ENCODE measurements at places on chromosomes 1 and 21.

DNA sequence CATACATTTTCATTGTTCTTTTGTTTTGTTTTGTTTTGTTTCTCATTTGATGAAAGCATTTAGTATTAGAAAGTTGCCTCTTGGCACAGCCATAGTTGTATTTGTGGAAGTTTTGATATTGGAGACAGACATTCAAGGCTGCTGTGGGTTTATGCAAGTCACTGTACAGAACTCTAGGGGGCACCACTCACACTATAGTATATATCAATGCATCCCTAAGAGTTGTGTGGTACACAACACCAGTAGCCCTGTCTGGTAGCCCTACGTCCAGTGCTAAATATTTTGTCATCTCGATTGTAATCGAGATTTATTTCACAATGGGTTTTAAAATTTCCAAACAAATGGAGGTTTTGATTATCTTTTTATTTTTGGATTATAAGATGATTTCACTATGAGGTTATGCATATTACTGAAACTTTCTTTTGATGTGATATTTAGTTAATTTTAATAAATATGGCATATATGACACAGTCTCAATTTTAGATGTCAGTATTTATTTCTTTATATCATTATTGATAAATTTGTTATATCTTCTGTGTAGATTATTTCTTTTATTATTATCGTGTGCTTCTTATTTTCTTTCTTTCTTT, 112.2 kb downstream of the NR5A2 start:
- no peak for DNase-seq

- DNase-seq, result no peak
Measured at GRCh38 chr1:173488001-173488400, 10.9 kb downstream of the PRDX6 start.

DNA sequence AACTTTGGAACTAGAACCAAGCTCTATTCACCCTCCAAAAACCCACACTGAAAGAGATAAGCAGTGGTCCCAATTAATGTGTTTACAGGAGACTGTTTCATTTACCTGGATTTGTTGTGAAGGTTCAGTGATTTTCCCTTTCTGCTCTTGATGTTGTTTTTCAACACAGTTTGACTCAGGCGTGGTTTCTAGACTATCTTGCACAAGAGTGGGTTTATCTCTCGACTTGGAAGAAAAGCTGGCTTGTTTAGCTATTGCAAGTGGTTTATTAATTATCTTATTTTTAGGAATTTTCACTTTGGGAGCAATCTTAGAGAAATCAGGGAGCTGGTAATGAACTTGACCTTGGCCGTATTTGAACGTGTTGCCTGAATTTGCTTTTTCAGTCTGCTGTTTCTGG, 5.3 kb downstream of the AKNAD1 start:
- no peak for DNase-seq

- no peak for DNase-seq
Measured at GRCh38 chr1:1026599-1027413, 6.9 kb downstream of the AGRN start.

DNA sequence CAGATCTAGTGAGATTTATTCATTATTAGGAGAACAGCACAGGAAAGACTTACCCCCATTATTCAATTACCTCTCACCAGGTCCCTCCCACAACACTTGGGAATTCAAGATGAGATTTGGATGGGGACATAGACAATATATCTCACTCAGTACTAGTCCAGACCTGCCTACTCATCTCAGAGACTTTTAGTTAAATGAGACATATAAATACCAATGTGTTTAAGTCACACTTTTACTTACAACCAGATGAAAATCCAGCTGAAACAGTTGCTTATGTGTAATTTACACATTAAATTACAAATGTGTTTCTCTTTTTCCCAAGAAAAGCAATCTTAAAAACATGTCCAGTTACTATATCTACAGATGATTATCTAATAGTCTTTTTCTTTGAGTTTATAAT, 1145.6 kb downstream of the KCNT2 start:
- DNase-seq, result no peak

- DNase-seq, result no peak
Measured at GRCh38 chr1:239814306-239814881, 277.3 kb upstream of the FMN2 start.

DNA sequence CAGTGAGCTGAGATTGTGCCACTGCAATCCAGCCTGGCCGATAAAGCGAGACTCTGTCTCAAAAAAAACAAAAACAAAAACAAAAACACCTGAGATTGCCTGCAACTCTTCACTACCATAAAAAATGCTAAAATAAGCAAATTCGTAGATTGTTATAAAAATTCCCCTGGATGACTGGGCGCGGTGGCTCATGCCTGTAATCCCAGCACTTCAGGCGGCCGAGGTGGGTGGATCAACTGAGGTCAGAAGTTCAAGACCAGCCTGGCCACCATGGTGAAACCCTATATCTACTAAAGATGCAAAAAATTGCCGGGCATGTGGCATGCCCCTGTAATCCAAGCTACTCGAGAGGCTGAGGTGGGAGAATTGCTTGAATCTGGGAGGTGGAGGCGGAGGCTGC, 10.7 kb downstream of the MED18 start:
- DNase-seq, result no peak

DNA sequence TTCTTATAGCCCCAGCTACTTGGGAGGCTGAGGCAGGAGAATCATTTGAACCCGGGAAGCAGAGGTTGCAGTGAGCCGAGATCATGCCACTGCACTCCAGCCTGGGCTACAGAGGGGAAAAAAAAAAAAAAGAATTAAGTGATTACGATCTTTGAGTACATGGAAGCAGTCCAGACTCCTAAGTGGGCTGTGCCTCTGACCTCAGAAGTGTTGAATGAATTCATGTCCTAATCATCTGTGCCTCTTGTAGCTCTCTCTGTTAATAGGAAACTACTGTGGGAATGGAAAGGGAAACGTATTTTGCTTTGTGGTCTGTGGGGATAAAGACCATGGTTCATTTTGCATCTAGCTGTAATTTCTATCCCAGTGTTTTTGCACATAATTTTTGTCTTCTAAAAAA, 8.4 kb upstream of the IVNS1ABP start:
- no peak for DNase-seq

DNA sequence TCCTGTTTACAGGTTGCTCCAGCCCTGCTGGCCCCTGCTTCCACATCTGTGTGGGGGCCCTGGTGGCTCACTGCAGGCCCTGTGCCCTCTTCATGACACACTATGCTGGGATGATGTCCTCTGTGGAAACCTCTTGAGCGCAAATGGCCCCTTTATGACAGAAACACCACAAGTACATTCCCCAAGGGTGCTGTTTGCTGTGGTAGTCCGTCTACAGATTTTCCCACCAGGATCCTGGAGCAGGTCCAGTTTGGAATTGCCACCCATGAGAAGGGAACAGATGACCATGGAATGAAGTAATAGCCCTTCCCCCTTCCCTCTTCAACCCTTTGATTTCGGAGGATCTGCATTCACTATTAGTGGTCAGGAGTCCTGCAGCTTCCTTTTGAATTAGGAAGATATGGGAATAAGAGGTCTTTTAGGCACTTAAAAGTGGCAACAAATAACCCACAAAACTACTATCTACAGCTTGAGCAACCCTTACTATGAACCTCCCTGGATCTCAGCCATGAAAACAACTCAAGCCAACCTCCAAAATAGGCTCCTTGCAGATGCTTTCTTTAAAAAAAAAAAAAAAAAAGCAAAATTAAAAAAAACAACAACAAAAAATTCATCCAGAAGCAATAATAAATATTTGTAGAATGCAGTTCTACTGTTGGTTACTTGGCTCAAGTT, 121.9 kb upstream of the TSPAN2 start:
- no peak for DNase-seq

GRCh38 chr21:44273046-44273445, 11.3 kb upstream of the DNMT3L start:
- DNase-seq, result no peak

GRCh38 chr1:12601700-12602658, 16.0 kb downstream of the DHRS3 start:
- DNase-seq, result no peak

GRCh38 chr1:66532798-66533783, 862 bp upstream of the SGIP1 start:
- DNase-seq, result no peak

GRCh38 chr1:19484338-19484797, 971 bp downstream of the CAPZB start:
- no peak for DNase-seq

- DNase-seq, result no peak
Measured at GRCh38 chr1:94701796-94702441, 118.2 kb upstream of the SLC44A3 start.

DNA sequence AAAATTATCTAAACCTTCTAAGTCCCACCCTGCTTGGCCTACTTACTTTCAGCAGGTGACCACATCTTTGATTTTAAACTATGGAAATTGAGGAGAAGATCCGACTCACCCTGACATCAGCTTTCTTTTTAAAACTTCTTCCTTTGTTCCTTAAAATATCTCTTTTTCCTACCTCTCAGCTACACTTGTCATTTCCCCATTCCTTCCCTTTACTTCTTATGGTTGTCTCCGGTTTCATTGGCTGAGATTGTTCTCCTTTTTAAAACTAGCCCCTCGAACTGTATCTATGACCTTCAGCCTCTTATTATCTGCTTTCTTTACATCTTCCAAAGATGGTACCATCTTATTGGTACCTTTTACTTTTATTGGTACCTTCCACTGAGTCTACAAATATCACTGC, 87.8 kb upstream of the NRIP1 start:
- DNase-seq, result no peak

DNA sequence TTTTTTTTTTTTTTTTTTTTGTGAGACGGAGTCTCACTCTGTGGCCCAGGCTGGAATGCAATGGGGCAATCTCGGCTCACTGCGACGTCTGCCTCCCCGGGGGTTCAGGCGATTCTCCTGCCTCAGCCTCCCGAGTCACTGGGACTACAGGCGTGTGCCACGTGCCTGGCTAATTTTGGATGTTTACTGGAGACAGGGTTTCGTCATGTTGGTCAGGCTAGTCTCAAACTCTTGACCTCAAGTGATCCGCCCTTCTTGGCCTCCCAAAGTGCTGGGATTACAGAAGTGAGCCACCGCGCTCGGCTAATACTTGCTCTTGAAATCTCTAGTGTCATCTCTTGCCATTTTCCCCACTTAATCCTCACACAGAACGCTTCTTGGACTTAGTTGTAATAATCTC, 1.1 kb upstream of the SYCP1 start:
- DNase-seq, result no peak

GRCh38 chr21:32884062-32884461, 112.5 kb upstream of the PAXBP1 start:
- DNase-seq, result no peak

GRCh38 chr21:17576080-17576835, 36.4 kb downstream of the BTG3 start:
- DNase-seq, result no peak

- no peak for DNase-seq
Measured at GRCh38 chr1:58964880-58965279, 181.0 kb upstream of the JUN start.

DNA sequence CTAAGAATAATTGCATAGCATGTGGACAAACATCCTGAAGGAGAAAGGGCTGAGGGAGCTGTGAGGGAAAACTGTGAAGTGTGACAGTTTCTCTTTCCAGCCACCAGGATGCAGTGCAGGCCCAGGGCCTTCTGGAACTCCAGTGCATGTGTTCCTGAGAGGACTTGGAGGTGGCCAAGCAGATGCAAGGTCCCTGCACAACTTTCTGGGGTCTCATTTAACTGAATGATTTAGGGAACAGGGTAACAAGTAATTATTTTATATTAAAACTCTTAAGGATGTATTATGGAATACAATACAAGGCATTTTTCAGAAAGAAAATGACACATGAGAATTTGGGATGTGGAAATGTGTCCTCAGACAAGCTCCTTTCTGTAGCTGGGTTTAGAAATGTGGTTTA, 61.2 kb upstream of the MCOLN3 start:
- DNase-seq, result no peak

DNA sequence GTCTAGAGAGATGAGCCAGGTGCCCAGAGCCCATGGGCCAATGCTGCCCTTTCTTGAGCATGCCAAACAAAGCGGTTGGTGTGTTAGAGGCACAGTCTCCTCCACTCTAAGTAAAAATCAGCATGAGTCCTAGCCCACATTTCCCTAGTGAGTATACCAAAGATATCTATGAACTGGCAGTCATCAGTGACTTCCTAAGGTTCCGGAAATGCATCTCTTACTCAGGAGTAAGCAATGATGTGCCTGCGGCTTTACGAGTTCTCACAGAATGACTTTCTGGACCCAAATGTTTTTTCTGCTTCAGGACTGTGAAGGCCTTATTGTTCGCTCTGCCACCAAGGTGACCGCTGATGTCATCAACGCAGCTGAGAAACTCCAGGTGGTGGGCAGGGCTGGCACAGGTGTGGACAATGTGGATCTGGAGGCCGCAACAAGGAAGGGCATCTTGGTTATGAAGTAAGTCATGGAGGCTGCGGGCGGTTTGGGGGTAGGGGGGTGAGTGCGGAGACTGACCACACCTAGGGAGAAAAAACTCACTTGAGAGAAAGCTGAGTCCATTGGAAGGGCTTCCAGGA, 9.2 kb downstream of the PHGDH start:
- DNase-seq, result no peak

GRCh38 chr1:33306653-33307493, 14.0 kb downstream of the A3GALT2 start:
- no peak for DNase-seq

DNA sequence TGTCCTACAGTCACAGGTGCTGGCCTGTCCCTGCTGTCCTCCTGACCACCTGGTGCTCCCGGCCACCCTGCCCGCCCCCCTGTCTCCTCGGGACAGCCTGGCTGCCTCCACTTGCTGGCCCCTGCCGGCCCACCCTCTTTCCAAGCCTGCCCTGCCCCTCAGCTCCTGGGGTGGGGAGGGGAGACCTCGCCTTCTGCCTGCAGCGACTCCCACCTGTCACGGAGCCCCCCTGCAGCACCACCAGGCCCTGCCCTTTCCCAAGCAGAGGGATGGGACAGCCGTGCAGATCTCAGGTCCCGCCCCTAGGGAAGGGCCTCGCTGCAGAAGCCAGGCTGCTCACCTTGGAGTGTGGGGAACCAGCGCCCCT, 7.5 kb downstream of the LRRC3 start:
- no peak for DNase-seq

- no peak for DNase-seq
Measured at GRCh38 chr1:169572187-169572586, 14.1 kb downstream of the F5 start.

- no peak for DNase-seq
Measured at GRCh38 chr1:220890602-220891001, 11.4 kb downstream of the HLX start.

- no peak for DNase-seq
Measured at GRCh38 chr1:226846786-226847185, 23.6 kb upstream of the PSEN2 start.

GRCh38 chr1:110150330-110151174, at the start of gene SLC6A17:
Gene SLC6A17, plus strand, starts transcription at chr1:110150494. Its CDS starts 16,436 bp downstream, at chr1:110166930.
- DNase-seq, result no peak

DNA sequence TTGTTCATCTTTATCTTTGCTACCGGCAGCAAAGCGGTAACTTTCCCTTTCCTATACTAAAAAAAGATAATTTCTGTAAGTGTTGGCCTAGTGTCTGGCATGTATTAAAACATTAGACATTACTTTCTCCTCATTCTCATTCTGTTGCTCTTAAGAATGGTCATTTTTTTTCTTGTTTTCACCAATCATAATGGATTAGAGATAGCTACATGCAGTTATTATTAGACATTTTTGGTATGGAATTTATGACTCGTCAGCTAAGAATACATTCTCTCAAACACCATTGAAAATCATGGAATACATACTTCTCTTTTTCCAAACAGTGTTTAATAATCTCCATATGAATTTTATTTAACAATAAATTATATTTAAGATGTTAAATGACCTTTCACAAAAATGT, 1154.6 kb downstream of the BRINP3 start:
- no peak for DNase-seq

GRCh38 chr21:36115138-36115730, 19.6 kb upstream of the CBR3 start:
- no peak for DNase-seq

- DNase-seq, result no peak
Measured at GRCh38 chr1:32334864-32335534, 1.0 kb downstream of the MARCKSL1 start.

Data from activated naive CD8-positive, alpha-beta T cell treated with anti-CD3 and anti-CD28 coated beads, Interleukin-2, amount 50 U/mL, for 16 hours (primary cell).